ENCODE measurements at places on chromosomes 1 and 21. TPM values are rescaled to one million over a fixed set of nuclear protein-coding genes. Genes with fewer than 3 reads are reported as not detected.

The PLA2G2A gene
- total RNA-seq: not detected

The TACSTD2 gene
- not detected for total RNA-seq

The RNF186 gene
- total RNA-seq: not detected

The HPCAL4 gene
- 0.34 TPM for total RNA-seq

The SNX7 gene
- 27.0 TPM for total RNA-seq

The RAVER2 gene
- 4.9 TPM for total RNA-seq

The KPRP gene
- not detected for total RNA-seq

The LENEP gene
- total RNA-seq: not detected

The MAGI3 gene
- total RNA-seq: 4.4 TPM

The MARK1 gene
- total RNA-seq: 0.16 TPM

The PLXNA2 gene
- 2.0 TPM for total RNA-seq

The NHLH1 gene
- 0.38 TPM for total RNA-seq

The MFN2 gene
- 32.3 TPM for total RNA-seq

The FCGR2B gene
- not detected for total RNA-seq

The CD1E gene
- total RNA-seq: not detected

The MAP7D1 gene
- 176 TPM for total RNA-seq

The NDUFS5 gene
- total RNA-seq: 420 TPM

The AKNAD1 gene
- 1.3 TPM for total RNA-seq

The GFI1 gene
- total RNA-seq: 0.24 TPM

The RO60 gene
- 22.0 TPM for total RNA-seq

The RPL11 gene
- total RNA-seq: 1,394 TPM

The CFAP107 gene
- not detected for total RNA-seq

The CFHR3 gene
- 0.20 TPM for total RNA-seq

The TTC39A gene
- total RNA-seq: 1.7 TPM

The IPO13 gene
- 15.1 TPM for total RNA-seq

The OR2M3 gene
- total RNA-seq: not detected

The DISC1 gene
- total RNA-seq: 0.27 TPM

The AXDND1 gene
- total RNA-seq: 0.45 TPM

The APCS gene
- total RNA-seq: not detected

The CAPN8 gene
- total RNA-seq: 1.1 TPM

The ORC1 gene
- total RNA-seq: 17.9 TPM

The NKAIN1 gene
- 1.1 TPM for total RNA-seq

The RPTN gene
- not detected for total RNA-seq

The CSTB gene
- 81.7 TPM for total RNA-seq

The A3GALT2 gene
- not detected for total RNA-seq

The SAMD11 gene
- total RNA-seq: 16.9 TPM

The AIRE gene
- not detected for total RNA-seq

The ATAD3C gene
- total RNA-seq: not detected

The OR14K1 gene
- not detected for total RNA-seq

The FOXD2 gene
- total RNA-seq: 0.48 TPM

The SIM2 gene
- total RNA-seq: 5.3 TPM

The NCF2 gene
- total RNA-seq: 1.1 TPM

The UBL4B gene
- not detected for total RNA-seq

The CLIC6 gene
- total RNA-seq: 0.07 TPM

The SELENBP1 gene
- total RNA-seq: 6.1 TPM

The SERPINC1 gene
- 0.13 TPM for total RNA-seq

The SPATA45 gene
- not detected for total RNA-seq

The PIK3CD gene
- total RNA-seq: 7.8 TPM

The GBP3 gene
- 0.77 TPM for total RNA-seq

The LRRC71 gene
- not detected for total RNA-seq

The NFYC gene
- total RNA-seq: 38.7 TPM

The SPRR3 gene
- not detected for total RNA-seq

The MAEL gene
- total RNA-seq: not detected

The HES3 gene
- total RNA-seq: not detected

The HSD3B2 gene
- total RNA-seq: not detected

The S100A16 gene
- total RNA-seq: 615 TPM

Data from A549 treated with GW870086 at 1 μM for 4 hours (cell line).